ENCODE measurements at places on chromosomes 12 and 14. TPM values are rescaled to one million over a fixed set of nuclear protein-coding genes. Genes with fewer than 3 reads are reported as not detected.

- no peaks in the 10 kb centered on the region for H3K27me3 ChIP-seq
- H3K4me1 ChIP-seq: peaks cover 68% of the 10 kb centered on the region
- no peak overlapping the region for H3K4me3 ChIP-seq
- no peak overlapping the region for H3K27ac ChIP-seq
These were observed 37.8 kb downstream of the CCDC92 start for GRCh38 chr12:123934829-123935228.

GRCh38 chr12:58592475-58593207 lies 327.7 kb downstream of the LRIG3 start:
- H3K4me1 ChIP-seq: no peaks in the 10 kb centered on the region
- DNase-seq: no peak
- no peaks in the 10 kb centered on the region for H3K36me3 ChIP-seq
- no peaks in the 10 kb centered on the region for H3K27me3 ChIP-seq

DNA sequence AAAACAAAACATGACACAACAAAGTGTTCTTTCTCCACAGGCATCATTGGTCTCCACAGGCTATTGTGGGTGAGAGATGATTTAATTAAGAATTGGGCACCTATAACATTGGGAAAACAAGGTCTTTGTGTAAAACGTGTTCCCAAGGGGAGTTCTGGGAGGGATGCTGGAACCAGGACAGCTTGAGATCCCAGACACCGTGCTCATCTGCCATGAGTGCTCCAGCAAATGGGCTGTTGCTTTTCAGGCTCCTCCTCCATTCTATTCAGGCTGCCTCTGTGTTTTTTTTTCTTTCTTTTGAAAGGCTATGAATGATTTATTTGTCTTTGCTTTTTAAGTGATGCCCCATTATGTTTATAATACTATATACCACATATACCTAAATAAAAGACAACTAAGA lies 122.4 kb downstream of the DACT1 start:
- no peaks in the 10 kb centered on the region for H3K36me3 ChIP-seq
- H3K27me3 ChIP-seq: no peaks in the 10 kb centered on the region
- DNase-seq: no peak
- H3K27ac ChIP-seq: no peak overlapping the region
- no peaks in the 10 kb centered on the region for H3K4me1 ChIP-seq

- no peak for DNase-seq
- peaks cover 84% of the 10 kb centered on the region for H3K27me3 ChIP-seq
- peaks cover 21% of the 10 kb centered on the region for H3K4me1 ChIP-seq
- no peak overlapping the region for H3K27ac ChIP-seq
- H3K36me3 ChIP-seq: no peaks in the 10 kb centered on the region
These were observed 3.0 kb downstream of the SSTR1 start for GRCh38 chr14:38210587-38211216.

- peak overlapping the region; percentile 100 for H3K4me3 ChIP-seq
- peak; percentile 80 for DNase-seq
- H3K36me3 ChIP-seq: peaks cover 6% of the 10 kb centered on the region
These were observed 479 bp downstream of the KDM5A start for GRCh38 chr12:388541-389141.

DNA sequence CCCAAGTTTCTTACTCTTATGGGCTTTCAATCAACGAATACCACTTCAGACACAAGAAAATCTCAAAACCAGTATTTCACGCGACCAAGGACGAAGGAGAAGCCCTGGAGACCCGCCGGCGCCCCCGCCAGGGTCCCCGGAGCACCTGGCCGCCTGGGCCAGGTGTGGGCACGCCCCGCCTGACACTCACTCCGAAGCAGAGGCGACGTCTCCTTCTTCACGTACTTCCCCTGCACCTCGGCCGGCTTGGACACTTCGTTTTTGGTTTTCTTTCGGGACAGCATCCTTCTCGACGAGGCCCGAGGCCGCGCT lies 466 bp downstream of the SAV1 start:
- H3K36me3 ChIP-seq: peaks cover 11% of the 10 kb centered on the region
- DNase-seq: peak; percentile 66
- H3K4me1 ChIP-seq: peaks cover 21% of the 10 kb centered on the region
- no peaks in the 10 kb centered on the region for H3K27me3 ChIP-seq
- H3K27ac ChIP-seq: peak overlapping the region; percentile 92
- H3K4me3 ChIP-seq: no peak overlapping the region

- peaks cover 38% of the 10 kb centered on the region for H3K36me3 ChIP-seq
- DNase-seq: peak; percentile 89
- H3K4me3 ChIP-seq: peak within 1 kb of the TSS; percentile 99
- no peaks in the 10 kb centered on the region for H3K27me3 ChIP-seq
These were observed at the start of gene TUBA1B for GRCh38 chr12:49131051-49131893. Gene TUBA1B (minus strand): TSS chr12:49131395. CDS start chr12:49131300, 95 bp downstream.

GRCh38 chr14:29629839-29630238 lies 297.8 kb downstream of the PRKD1 start:
- no peak for DNase-seq
- H3K27ac ChIP-seq: no peak overlapping the region
- no peak overlapping the region for H3K4me3 ChIP-seq
- no peaks in the 10 kb centered on the region for H3K4me1 ChIP-seq
- no peaks in the 10 kb centered on the region for H3K27me3 ChIP-seq
- H3K36me3 ChIP-seq: no peaks in the 10 kb centered on the region

GRCh38 chr12:54355104-54355815 lies 9.0 kb downstream of the GPR84 start:
- no peaks in the 10 kb centered on the region for H3K27me3 ChIP-seq
- peaks cover 12% of the 10 kb centered on the region for H3K4me1 ChIP-seq
- H3K27ac ChIP-seq: no peak overlapping the region
- H3K36me3 ChIP-seq: peaks cover 17% of the 10 kb centered on the region
- DNase-seq: no peak

DNA sequence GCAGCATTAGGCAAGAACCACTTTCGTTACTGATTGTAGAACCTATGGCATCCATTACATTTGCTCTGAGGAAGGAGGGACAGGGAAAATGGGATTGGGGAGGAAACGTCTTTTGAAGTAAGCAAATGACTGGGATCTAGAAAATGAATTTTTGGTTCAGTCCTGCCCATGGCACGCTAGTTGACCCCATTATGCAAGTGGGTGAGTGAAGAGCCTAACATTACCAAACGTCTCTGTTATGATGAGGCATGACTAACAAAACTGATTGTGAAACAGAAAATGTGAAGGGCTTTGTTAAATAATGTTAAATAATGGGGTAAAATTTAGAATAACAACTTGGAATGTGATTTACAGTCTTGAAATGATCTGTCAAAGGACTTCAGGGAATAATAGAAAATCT lies 38.9 kb downstream of the CPSF2 start:
- H3K4me3 ChIP-seq: no peak overlapping the region
- peaks cover 89% of the 10 kb centered on the region for H3K36me3 ChIP-seq
- H3K4me1 ChIP-seq: no peaks in the 10 kb centered on the region
- H3K27ac ChIP-seq: peak overlapping the region; percentile 3
- H3K27me3 ChIP-seq: no peaks in the 10 kb centered on the region
- DNase-seq: no peak

- DNase-seq: no peak
- H3K27me3 ChIP-seq: peaks cover 21% of the 10 kb centered on the region
- peaks cover 4% of the 10 kb centered on the region for H3K4me1 ChIP-seq
- no peak overlapping the region for H3K27ac ChIP-seq
These were observed 236.1 kb downstream of the CACNA1C start for GRCh38 chr12:2288875-2289274.

GRCh38 chr14:83529531-83529930 lies 1995.9 kb upstream of the SEL1L start:
- no peaks in the 10 kb centered on the region for H3K4me1 ChIP-seq
- H3K27me3 ChIP-seq: no peaks in the 10 kb centered on the region
- no peak for DNase-seq
- H3K36me3 ChIP-seq: peaks cover 7% of the 10 kb centered on the region

DNA sequence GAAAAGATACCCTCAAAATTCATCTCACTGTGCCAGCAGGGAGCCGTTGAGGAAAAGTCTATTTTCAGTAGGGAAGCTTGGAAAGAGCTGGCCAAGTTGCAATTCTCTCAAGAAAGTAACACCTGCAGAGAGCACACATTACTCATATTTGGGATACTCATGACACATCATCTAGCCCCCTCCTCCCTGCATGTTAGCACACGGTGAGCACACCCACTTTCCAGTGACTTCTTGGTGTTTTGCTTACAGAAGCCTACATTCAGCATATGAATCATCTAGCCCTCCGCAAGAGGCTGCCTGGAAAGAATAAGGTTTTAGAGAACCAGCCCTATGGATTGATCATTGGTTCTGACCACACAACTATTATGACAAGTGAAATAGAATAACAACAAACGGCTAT lies 124.5 kb downstream of the PTPRO start:
- no peak overlapping the region for H3K27ac ChIP-seq
- H3K4me1 ChIP-seq: no peaks in the 10 kb centered on the region
- no peak overlapping the region for H3K4me3 ChIP-seq
- no peak for DNase-seq
- peaks cover 3% of the 10 kb centered on the region for H3K27me3 ChIP-seq

DNA sequence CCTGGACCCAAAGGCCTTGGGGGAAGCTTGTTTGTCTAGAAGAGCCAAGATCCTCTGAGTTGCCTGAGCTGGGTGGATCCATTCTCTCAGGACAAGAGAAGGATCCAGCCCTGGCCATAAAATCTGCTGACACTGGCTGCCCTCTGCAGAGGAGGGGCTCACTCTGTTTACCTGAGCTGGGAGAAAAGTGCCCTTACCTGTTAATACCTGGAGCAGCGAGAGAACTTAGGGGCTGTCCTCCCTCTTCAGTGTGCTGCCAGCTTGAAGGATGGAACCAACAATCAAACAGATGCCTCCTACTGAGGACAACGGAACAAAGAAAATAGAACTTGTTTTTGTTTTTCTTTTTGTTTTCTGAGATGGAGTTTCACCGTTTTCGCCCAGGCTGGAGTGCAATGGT lies 7.3 kb upstream of the KRT7 start:
- peaks cover 57% of the 10 kb centered on the region for H3K27me3 ChIP-seq
- no peak for DNase-seq
- no peaks in the 10 kb centered on the region for H3K4me1 ChIP-seq
- no peak overlapping the region for H3K27ac ChIP-seq
- no peak overlapping the region for H3K4me3 ChIP-seq
- no peaks in the 10 kb centered on the region for H3K36me3 ChIP-seq

DNA sequence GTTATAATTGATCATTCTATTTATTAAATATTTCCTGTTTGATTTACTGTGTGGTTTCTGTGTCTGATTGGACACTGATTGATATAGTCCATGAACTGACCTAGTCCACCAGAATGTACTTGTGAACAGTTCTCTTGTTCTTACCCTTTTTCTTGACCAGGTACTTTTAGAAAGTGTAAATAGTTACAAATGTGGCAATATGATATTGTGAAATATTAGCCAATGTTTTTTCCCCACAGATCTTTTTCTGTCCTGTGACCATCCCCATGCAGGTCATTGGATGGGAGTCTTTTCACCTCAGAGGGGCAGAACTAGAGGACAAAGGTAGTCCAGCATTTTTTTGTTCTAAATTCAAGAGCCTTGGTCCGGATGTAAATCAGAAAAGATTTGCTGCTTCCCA lies 8.3 kb upstream of the CRY1 start:
- H3K36me3 ChIP-seq: no peaks in the 10 kb centered on the region
- no peak overlapping the region for H3K4me3 ChIP-seq

DNA sequence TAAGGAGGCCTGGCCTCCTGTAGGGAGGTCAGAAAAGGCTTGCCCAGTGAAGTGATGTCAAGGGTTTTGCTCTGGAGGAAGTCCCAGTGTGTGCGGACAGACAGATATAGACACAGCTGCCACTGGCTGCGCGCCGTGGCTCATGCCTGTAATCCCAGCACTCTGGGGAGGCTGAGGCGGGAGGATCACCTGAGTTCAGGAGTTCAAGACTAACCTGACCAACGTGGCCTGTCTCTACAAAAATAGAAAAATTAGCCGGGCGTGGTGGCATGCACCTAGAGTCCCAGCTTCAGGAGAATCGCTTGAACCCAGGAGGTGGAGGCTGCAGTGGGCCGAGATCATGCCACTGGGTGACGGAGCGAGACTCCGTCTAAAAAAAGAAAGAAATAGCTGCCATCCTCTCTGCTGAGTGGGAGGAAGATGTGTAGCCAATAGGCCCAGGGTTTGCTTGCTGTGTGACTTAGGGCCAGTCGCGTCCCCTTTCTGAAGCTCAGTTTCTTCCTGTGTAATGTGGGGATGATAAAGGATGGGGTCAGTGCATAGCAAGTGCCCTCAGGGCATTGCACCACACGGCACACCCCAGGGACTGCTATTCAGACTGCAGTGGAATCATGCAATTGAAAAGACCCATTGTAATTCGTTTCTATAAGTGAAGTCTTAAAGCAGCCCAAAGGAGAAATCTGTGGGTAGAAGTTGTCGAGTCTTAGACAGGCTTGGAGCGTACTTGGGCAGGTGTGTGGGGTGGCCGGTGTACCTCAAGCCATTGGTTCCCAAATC lies 18.7 kb upstream of the MLEC start:
- H3K27ac ChIP-seq: no peak overlapping the region
- no peak overlapping the region for H3K4me3 ChIP-seq
- DNase-seq: no peak
- no peaks in the 10 kb centered on the region for H3K36me3 ChIP-seq

- H3K36me3 ChIP-seq: no peaks in the 10 kb centered on the region
- no peak overlapping the region for H3K27ac ChIP-seq
- H3K4me3 ChIP-seq: no peak overlapping the region
- no peaks in the 10 kb centered on the region for H3K4me1 ChIP-seq
These were observed 42.3 kb downstream of the PDE6H start for GRCh38 chr12:15015121-15015520.

HSPB8 gene
- total RNA-seq: not detected

RNF34 gene
- 74.8 TPM for total RNA-seq

BBOF1 gene
- 3.0 TPM for total RNA-seq

NPFF gene
- not detected for total RNA-seq

TMPRSS12 gene
- total RNA-seq: not detected

ACTN1 gene
- 341 TPM for total RNA-seq

RFX4 gene
- not detected for total RNA-seq

ENDOU gene
- total RNA-seq: not detected

ACRBP gene
- 14.3 TPM for total RNA-seq

ZC2HC1C gene
- total RNA-seq: 0.70 TPM

STXBP6 gene
- not detected for total RNA-seq

NELL2 gene
- 626 TPM for total RNA-seq

Measured in naive thymus-derived CD8-positive, alpha-beta T cell (primary cell).